ENCODE measurements at places on chromosomes 7 and 10.

- no peak for DNase-seq
Measured at GRCh38 chr7:23759671-23760391, 49.8 kb downstream of the STK31 start.

DNA sequence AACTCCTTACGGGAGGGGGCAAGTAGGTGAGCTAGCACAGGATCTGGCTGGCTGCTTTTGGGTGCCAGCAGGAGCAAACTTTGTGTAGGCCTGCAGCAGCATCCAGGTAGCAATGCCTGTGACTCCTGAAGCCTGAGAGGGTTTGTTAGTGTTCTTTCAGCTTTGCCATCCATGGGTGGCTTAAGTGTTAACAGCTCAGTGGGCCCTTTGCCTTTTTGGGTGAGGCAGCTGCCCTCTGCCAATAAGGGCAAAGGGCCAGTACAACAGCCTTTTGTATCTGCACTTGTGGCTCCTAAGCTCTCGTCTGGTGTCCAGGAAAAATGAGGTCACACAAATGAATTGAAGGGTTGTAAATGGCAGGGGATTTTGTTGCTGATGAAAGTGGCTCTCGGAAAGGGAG is 359.0 kb upstream of the CHRM2 start:
- DNase-seq: no peak

- no peak for DNase-seq
Measured at GRCh38 chr7:44315301-44315903, 10.0 kb downstream of the CAMK2B start.

DNA sequence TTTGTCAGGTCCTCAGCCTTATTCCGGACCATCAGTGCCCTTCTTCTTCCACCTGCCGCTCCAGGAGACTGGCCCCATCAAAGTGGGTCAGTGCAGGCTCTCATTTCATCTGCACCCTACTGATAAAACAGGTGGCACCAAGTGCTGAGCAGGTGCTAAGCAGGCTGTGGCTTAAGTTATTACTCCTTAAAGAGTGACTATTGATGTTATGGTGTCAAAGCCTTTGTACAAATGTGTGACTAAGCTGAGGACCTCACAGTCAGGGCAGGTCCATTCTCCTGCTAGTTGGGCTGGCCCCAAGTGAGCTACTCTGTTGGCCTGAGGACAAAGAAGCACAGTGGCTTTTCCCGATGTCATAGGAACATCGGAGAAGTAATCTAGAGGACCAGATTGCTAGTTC is 11.2 kb upstream of the CALD1 start:
- DNase-seq: no peak

GRCh38 chr7:100122568-100122967 is 3.1 kb downstream of the CNPY4 start:
- no peak for DNase-seq

GRCh38 chr7:48296966-48297365 is 125.7 kb downstream of the ABCA13 start:
- no peak for DNase-seq

DNA sequence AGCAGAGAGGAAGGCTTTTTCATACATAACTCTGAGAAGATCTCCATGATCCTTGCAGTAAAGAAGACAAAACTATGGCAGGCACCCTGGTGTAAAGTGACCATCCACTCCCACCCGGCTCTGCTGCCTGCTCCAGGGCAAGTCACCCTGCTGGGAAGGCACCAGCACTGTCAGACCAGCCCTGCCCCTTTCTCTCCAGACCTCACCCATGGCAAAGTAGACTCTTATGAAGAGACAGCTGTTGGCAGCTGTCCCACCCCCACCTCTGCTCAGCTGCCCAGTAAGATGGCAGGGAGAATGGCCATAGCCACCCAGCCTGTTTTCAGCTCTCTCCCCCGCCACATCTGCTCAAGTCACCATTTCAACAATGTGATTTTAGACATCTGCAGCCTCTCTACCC is 8.6 kb upstream of the ZMIZ2 start:
- no peak for DNase-seq

GRCh38 chr7:30226614-30227268 is 57.7 kb upstream of the ZNRF2 start:
- no peak for DNase-seq

DNA sequence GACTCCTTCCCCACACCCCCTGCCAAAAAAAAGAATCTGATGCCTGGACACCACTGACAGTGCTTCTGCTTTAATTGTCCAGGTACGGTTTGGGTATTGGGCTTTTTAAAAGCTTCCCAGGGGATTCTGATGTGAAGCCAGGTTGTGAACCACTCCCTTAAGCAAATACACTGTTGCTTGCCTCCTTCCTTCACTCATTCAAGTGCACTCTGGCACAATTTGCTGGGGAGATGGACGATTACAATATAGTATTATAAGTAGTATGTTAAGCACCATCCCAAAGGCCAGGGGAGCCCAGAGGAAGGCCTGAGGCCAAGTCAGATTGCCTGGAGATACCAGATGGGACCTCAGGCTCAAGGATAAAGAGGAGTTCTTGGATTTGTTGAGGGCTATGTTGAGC is 12.3 kb upstream of the ZNRF2 start:
- DNase-seq: no peak

All from stimulated activated CD8-positive, alpha-beta memory T cell treated with anti-CD3 and anti-CD28 coated beads, Interleukin-7, amount 100 ng/mL, for 1 hour (primary cell).